ENCODE measurements at places on chromosomes 2 and 18.

DNA sequence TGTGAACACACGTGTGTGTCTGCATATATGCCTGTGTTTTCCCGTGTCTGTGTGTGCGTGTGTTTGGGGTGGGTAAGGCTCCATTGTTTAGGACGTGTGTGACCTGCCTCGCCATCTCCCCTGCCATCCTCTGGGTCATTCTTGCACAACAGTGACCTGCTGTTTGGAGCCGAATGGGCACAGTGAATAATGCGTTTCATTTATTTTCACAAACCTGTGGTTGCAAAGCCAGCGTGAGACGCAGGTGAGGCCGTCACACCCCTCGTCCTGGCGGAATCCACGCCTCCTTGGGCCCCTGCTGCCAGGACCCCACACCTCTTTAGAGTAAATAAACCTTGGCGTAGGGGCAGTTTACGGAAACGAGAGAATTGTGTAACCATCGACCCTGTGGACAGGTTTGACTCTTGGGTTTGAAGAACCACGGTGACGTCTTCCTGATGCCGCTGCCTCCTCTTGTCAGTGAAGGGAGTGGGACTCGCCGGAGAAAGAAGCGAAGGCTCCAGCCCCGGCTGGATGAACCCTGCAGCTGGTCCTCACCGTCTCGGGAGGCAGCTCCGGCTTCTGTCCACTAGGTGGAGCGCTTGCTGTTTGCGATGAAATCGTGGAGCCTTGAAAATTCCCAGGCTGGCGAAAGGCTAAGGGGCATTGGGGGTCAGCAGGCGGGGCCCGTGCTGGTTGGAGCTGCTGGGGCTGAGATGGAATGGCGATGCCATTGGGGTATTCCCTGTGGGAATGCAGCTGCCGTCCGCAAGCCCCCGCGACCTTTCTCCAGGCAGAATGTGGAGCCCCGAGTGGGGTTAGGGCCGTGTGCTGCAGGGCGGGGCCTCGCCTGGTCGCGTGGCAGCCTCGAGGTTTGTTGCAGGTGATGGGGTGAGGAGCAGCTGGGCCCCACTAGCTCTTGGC, 81.1 kb downstream of the RTP5 start:
- DNase-seq: peak; percentile 44

DNA sequence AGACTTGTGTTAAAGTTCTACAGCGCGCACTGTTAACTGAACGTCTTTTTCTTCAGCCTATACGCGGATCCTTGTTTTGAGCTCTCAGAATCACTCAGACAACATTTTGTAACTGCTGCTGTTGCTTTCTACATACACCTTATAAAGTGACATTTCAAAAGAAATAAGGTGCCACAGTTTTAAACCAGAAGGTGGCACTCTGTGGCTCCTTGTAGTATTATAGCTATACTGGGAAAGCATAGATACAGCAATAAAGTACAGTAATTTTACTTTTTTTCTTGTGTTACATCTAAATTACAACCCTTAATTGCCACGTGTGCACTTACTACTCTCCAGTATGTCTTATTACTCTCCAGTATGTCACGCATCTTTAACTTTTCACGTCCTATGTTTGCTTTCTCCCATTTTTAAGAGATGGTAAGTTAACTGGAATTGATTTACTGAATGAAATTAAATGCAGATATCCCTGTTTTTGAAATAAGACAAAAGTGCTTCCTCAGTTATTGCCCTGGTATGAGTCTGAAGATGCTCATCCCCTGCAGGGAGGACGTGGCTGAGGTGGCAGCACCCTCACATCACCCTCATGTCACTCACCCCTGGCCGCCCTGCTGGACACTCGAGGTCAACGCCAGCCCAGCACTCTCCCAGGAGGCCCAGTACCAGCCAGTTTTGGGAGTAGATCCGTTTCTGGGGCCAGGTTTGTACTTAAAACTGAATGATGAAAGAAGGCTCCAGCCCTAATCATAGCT, 37.8 kb downstream of the GORASP2 start:
- DNase-seq: no peak

DNA sequence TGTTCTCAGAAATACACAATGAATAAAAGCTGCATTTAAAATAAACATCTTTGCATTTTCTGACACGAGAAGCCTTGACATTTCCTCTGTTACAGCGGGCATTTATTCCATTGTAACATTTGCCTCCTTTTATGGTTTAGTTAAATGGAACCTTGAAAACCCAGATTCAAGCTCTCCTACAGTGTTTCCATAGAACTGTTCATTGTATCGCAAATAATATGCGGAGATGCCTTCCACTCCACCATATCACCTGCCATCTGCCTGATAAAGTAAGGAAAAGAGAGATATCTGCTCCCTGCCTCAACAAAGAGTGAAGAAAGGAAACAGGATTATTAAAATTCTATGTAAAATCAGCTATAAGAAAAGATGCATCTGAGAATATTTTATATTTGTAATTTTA, 69.8 kb downstream of the CDH19 start:
- DNase-seq: no peak

GRCh38 chr2:197130318-197130717, 180.3 kb downstream of the ANKRD44 start:
- peak; percentile 49 for DNase-seq

GRCh38 chr2:212193803-212194202, 344.8 kb downstream of the ERBB4 start:
- DNase-seq: no peak

- DNase-seq: no peak
Observed at GRCh38 chr2:6893876-6894482, 16.4 kb downstream of the RSAD2 start.

- no peak for DNase-seq
Observed at GRCh38 chr2:29749041-29749440, 172.3 kb downstream of the ALK start.

GRCh38 chr2:44358503-44358902, 2.8 kb downstream of the PREPL start:
- peak; percentile 32 for DNase-seq

DNA sequence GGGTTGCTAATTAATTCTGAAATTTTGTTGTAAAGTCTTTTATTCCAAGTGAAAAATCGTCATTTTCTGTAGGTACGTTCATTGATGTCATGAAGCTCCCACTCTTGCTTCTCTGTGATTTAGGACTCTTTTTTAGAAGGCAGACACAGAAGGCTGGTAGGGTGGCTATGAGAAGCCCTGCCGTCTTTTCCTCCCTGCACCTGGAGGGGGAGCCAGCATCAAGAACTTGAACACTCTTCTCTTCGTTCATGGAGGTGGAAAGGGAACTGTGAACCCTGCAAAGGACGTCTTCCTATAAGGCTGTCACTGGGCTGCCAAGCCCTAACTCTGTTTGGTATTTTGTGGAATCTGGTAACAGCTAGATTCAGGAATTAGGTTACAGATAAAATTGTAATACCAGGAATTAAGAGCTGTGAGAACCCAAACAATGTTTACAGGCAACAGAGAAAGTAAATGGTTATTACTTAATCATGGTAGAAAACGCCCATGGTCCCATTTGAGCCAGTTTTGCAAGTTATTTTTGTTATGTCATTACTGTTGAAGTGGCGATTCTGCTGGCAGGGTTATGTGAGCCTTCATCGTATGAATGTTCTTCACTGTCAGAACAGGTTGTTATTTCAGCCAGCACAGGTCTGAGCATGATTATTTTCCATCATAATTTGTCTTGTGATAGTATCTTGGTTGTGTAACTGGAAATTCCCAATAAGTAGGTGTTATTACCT, 112.2 kb downstream of the OSBPL6 start:
- peak; percentile 1 for DNase-seq

GRCh38 chr2:79554899-79555298, 42.0 kb downstream of the CTNNA2 start:
- DNase-seq: no peak

- DNase-seq: no peak
Observed at GRCh38 chr2:164014068-164014731, 278.4 kb upstream of the FIGN start.

- DNase-seq: no peak
Observed at GRCh38 chr2:6835467-6835866, 30.2 kb downstream of the CMPK2 start.

Measured in CD4-positive, alpha-beta T cell treated with Interleukin-6 at 100 ng/mL for 8 hours (primary cell).